ENCODE measurements at places on chromosomes 5 and 9.

DNA sequence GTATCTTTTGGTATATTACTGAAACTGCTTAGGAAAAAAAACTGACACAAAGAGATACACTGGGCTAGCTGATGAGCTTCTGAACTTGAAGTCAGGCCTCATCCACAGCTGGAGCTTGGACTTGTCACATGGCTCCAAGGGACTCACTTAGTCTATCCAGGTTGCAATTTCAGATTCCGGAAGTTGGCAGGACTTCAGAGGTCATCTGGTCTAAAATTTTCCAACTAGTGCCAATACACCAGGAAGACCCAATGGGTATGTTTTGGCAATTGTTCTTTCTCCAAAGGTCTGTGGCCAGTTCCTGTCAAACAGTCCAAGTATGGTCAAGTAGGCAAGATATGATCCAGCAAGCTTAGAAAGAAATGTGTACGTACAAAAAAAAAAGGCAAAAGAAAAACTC, 36.7 kb downstream of the MRPS27 start:
- DNase-seq = no peak

DNA sequence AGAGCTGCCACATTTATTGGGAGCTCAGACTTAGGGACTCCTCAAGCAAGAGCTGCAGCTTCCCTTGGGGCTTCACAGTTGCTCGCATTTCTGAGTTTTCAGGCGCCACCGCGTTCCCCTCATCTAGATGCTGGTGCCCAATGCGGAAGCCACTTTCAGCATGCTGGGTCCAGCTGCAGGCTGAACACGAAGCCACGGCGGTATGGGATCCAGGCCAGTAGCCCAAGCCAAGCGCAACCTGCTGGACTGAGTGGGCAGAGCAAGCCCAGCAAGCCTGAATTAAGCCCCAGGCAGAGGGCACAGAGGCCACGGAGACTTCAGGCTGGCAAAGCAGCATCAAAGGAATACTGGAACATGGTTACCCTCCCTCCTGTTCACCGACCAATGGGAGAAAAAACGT, 391.5 kb downstream of the HTR1A start:
- no peak for DNase-seq

GRCh38 chr5:129367883-129368282, 92.2 kb upstream of the ADAMTS19 start:
- peak; percentile 61 for DNase-seq

GRCh38 chr5:89090037-89090436, 207.1 kb upstream of the MEF2C start:
- DNase-seq = peak; percentile 49

DNA sequence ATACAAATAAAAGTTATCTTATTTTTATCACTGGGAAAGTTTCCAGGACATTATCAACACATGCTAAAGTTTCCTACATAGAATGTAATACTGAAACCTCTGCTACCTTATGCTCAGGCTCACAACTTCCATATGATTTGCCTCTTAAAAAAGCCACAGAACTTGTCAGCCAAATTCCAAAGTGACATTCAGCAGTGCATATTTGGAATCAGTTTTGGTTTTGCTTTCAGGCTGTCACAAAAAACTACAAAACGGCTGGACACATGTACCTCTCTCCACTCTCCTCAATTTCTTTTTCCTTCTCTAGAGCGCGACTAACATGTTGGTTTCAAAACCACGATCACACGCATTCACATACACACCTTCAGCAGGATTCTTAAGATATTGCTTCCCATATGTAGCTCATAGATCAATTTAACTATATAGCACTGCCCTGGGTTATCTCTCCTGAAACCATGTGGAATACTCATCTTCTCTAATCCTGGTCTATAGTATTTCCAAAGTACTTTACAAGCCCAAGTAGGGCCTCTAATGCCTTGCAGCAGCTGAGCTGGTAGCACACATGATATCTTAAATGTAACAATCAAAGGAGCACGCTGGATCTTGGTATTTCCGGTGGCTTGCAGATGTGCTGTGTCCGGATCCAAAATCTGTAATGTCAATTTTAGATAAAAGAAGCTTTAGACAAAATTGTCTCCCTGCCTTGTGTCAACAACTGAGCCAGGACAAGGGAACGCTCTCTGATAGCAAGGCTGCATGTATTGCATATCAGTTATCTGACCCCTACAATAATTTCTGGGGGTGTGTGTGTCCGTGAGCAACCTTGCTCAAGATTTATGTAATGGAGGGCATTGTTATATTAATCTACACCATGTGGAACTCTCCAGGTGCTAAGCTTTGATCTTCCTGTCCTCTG, 203.2 kb downstream of the DMRT2 start:
- DNase-seq = no peak

- DNase-seq = no peak
These were observed 139.5 kb downstream of the SAXO1 start for GRCh38 chr9:18893491-18893890.

DNA sequence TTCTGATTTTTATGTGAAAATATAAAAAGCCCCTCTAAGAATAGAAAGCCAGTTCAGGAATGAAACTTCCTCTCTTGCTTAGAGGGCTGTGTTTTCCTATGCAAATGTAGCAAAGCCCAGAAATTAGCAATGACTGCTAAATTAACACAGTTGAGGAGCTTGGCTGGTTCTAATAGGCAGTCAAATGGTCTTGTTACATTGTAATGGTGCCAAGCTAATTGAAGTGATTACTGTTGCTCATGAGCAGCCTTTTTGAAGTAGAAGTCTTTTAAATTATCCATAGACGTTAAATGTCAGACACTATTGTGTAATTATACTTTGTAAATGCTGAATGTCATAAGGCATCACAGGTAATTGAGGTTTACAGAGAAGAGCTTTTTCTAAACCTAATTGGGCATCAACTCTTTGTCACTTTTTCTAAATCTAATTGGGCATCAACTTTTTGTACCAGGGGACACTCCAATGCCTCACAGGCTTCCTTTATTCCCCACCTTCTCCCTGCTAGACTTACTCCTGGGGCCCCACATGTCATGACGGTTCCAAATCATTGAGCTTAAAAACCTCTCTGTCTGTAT, 229.1 kb downstream of the PSAT1 start:
- no peak for DNase-seq

DNA sequence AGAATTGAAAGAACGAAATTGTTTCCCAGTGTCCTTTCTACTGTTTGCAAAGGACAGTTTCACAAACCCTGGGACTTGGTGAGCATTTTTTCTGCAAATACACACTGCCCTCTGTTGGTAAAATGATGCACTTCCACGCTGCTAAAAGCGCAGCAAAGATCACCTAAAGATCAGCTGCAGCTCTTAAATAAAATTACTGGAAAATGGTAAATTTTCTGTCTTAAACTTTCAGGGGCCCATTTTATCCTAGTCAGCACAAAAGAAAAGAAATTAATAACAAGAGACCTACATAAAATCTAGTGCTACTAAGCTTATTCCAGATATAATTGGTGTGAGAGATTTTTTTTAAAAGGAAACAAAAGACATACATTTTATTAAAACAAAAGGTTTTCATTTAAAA, 566.0 kb downstream of the CAAP1 start:
- DNase-seq = peak; percentile 78

DNA sequence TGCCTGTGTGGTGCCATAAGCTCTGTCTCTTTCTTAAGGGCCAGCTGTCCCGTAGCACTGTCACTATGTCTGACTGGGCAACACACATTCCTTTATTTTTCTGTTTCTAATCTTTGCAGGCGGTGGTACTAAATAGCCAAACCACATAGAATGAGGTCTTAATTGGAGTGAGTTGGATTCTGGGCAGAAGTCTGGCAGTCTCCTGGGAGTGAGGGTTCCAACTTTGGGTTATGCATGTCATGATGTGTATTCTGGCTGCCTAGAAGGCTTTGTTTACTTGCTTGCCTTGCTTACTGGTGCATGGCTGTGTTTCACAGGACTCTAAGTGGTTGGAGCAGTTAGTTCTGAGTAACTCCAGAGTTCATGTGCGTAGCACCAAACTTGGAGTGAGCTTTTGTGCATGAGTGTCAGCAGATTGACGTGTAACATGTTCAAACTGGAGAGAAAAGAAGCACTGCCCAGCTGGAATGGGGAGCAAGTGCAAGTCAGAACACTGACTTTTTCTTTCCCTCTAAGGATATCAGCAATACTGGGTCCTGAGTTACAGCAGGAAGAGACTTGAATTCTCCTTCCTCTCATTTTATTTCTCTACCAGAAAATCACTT, 185.8 kb downstream of the PCSK1 start:
- peak; percentile 68 for DNase-seq

- no peak for DNase-seq
These were observed 348.0 kb upstream of the CDH18 start for GRCh38 chr5:20335978-20336377.

DNA sequence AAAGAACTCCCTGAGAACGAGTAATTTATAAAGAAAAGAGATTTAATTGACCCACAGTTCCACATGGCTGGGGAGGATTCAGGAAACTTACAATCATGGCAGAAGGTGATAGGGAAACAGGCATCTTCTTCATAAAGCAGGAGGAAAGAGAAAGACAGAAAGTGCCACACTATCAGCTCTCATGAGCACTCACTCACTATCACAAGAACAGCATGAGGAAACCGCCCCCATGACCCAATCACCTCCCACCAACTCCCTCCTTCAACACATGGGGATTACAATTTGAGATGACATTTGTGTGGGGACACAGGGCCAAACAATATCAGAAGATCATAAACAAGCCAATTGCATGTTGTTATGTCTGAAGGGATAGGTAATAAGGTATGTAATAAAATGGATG, 935.9 kb upstream of the COX7C start:
- DNase-seq = no peak

DNA sequence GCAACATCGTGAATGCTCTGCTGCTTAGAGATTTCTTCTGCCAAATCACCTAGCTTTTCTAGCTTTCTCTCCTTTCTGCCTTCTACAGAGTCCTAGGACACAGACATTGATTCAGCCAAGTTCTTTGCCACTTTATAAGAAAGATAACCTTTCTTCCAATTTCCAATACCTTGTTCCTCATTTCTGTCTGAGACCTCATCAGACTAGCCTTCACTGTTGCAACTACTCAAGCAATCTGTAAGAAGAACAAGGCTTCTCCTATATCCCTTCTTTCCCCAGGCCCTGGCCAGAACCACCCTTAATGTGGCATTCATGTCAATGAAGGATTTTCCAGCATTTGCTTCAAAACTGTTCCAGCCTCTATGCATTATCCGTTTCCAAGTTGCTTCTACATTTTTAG, 24.3 kb downstream of the FBXO10 start:
- DNase-seq = no peak

DNA sequence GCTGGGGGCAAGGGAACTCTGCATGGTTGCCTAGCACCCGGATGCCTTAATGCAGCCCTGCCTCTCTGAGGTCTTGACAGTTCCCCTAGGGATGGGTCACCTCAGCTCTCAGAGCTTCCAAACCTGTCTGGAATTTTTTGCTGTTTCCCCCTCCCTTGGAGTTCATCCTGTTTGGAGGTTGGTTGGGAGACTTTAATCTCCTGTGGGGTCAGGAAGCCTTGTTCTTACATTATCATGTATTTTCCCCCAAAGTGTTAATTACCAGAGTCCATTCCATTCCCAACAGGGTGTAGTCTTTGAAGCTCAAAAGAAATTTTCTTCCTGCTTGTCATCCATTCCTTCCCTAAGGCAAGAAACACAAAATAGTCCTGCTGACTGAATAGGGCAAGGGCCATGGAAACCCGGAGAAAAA, 150.3 kb upstream of the SPRY4 start:
- DNase-seq = no peak

GRCh38 chr9:21336457-21336856, 1.3 kb upstream of the KLHL9 start:
- no peak for DNase-seq

GRCh38 chr5:30832519-30832918, 361.0 kb upstream of the CDH6 start:
- DNase-seq = no peak

- DNase-seq = no peak
These were observed 1.4 kb downstream of the DOK3 start for GRCh38 chr5:177508221-177508611.

GRCh38 chr9:79116709-79117108, 455.1 kb upstream of the TLE4 start:
- DNase-seq = no peak

DNA sequence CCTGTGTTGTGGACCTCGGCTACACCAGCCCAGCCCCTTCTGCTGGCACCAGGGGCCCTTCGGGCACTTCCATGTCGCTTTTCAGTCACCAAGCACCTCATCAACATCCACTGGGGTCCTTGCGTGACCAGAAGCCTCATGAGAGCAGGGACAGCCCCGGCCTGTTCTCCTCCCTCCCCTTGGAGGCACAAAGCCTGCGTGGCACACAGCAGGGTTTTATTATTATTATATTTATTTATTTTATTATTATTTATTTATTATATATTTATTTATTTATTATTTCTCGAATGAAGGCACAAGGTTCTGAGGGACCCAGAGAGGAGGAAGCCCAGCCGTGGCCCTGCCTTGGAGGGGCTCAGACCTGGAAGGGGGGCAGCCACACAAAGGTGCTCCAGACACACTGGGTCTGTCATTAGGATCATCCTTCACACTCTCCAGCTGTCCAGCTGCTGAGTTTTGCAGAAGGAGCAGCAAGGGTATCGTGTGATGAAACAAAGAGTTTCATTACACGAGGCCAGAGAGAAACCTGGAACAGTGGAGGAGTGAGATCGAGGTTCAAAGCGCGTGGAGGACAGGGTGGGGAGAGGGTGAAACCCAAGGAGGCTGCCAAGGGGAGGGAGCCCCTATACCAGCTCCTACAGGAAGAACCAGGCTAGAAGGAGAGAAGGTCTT, 5.2 kb downstream of the VAV2 start:
- no peak for DNase-seq

- no peak for DNase-seq
These were observed 26.5 kb upstream of the ADRB2 start for GRCh38 chr5:148799737-148800527.

DNA sequence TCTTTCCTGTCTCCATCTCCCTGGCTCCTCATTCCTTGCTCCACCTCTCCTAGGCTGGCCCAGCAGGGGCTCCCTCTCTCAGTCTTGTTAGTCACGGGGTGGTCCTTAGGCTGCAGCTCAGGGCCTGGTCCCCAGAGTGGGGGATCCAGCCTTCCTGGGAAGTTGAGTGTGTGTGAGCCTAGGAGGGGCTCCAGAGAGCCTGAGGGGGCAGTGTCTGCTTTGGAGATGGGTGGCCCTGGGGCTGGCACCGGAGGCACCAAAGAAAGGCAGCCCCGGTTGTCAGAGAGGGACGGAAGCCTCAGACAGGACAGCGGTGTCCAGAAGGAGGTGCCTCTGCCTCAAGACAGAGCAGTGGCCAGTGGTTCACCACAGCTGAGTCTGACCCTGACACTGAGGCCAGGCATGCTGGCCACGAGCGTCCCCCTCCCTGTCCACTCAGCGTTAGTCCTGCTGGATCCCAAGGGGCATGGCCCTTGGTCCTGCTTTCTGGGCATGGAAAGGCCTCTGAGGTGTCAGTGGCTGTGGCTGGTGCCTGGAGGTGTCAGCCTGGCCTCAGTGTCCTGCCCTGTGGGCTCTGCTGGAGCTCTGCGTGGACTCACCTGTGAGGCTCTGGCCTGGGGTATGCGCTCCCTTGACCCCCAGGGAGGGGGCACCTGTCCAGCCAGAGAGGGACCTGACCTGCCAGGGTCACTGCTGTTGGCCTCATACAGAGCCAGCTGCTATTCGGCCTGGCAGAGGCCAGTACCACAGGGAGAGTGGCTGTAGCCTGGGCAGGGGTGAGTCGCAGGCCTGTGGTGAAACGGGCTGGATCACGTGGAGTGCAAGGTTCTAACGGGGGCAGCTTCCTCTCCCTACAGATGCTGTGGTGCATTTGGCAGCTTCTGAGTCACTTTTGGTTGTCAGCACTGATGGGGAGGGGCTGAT, 130.6 kb downstream of the CACNA1B start:
- DNase-seq = no peak

GRCh38 chr5:32018476-32019436, 155.4 kb downstream of the GOLPH3 start:
- no peak for DNase-seq
